ENCODE measurements at places on chromosomes 5 and 9. TPM values are rescaled to one million over a fixed set of nuclear protein-coding genes. Genes with fewer than 3 reads are reported as not detected.
A peak's percentile ranks its signal among the peaks of the same experiment; 100 is the strongest.

GRCh38 chr5:76376866-76377230, 26.2 kb upstream of the IQGAP2 start:
- DNase-seq = no peak

GRCh38 chr9:33051144-33051543, 25.3 kb downstream of the SMU1 start:
- DNase-seq = no peak

GRCh38 chr9:89065921-89066320, 74.7 kb downstream of the S1PR3 start:
- no peak for DNase-seq

DNA sequence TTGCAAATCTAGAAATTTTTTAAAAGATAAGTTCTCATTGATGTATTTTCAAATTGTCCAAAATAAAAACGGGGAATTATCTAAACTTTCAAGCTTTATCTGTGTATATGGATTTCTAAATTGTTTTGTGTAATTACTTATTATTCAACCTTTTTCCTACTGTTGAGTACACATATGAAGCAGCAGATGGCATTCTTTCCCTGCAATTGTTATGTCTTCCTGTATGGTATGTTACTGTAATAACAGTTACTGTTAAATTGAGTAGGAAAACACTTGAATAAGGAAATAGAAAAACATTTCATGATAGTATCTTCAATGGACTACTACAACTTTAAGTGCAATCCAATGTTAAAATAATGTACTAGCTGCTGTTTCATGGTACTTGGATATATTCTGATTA, 124.8 kb downstream of the RANBP17 start:
- DNase-seq = peak; percentile 35

DNA sequence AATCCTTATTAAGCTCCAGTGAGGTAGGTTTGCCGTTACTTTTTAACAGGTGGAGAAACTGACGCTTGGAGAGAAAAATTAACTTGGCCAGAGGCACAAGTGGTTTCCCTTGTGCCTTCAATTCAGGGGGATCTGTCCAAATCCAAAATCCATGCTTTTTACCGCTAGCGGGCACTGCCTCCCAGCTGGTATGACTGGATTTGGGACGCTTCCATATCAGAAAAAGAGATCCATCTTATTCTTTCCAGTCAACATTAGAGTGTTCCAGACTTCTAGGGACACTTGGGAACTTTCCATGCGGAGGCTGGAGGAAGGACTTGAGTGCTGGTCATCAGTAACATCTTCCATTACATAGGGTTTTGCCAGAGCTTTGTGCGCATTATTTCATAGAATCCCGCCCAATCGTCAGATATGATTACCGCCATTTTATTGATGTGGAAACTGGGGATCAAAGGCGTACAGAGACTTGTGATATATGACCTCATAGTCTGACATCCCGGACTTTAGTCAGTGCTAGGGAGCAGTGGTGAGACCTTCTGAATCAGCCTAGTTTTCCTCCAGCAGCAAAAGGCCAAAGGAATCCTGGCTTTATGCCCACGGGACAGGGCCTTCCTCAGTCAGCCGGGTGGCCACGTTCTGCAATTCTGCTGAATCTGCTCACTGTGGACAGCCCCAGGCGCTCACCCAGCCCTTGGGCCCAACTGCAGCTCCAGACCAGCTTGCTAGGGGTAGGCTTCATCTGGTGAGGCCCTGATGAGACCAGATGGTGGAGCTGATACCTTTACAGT, 1.1 kb upstream of the GNPDA1 start:
- peak; percentile 62 for DNase-seq

DNA sequence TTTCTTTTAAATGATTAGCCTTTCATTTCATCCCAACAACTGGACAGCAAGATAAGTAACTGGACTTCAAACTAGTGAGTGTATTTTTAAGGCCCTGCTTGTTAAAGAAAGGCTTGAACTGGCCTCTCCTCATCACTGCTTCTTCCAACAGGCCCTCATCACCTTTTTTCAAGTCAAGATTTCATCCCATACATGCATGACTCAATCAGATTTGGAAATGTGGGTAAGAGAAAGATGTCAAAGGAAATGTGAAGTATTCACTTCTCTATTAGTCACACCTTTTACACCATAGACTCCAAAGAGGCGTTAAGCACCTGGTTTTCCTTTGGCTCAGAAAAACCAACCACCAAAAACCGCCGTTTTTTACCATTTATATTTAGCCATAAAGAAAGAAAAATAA, 4.9 kb downstream of the NR4A3 start:
- peak; percentile 74 for DNase-seq

GRCh38 chr9:80550181-80550580, 978.4 kb downstream of the TLE4 start:
- no peak for DNase-seq

- no peak for DNase-seq
These were observed 241.4 kb downstream of the CSNK1G3 start for GRCh38 chr5:123753180-123753936.

DNA sequence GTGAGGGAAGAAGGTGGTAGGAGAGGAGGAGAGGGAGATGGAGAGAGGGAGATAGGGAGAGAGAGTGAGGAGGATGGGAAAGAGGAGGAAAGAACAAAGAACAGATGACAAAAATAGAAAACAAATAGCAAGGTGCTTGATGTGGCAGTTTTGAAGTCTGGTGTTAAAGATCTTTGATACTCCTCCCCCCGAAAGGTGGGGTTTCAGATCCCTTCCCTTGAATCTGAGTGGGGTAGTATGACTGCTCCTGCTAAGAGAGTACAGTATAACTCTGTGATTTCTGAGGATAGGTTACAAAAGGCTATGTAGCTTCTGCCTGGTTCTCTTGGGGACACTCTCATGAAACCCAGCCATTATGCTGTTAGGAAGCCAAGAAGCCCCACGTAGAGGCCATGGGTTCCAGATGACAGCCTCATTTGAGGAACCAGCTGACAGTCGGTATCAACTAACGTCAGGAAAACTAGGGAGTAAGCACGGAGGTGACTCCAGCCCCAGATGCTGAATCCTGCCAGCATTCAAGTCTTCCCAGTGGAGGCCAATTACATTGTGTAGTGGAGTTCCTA, 102.1 kb downstream of the FANCC start:
- DNase-seq = no peak

DNA sequence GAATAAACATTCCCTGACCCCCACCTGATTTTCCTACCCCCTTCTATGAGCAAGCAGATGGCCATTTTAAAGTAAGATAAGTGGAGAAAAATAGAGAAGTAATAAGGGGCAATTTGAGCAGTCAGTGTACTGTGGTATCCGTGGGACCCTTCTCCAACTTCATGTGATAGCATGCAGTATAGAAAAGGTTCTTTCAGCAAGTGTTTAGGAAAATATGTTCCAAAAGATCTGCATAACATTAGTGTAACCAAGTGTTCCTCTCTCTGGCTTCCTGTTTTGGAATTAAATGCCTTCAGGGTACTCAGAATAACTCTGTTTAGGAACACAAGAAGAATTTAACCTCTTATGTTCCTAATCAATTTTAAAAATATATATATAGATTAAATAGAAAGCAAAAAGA, 134.9 kb downstream of the ATG10 start:
- no peak for DNase-seq

DNA sequence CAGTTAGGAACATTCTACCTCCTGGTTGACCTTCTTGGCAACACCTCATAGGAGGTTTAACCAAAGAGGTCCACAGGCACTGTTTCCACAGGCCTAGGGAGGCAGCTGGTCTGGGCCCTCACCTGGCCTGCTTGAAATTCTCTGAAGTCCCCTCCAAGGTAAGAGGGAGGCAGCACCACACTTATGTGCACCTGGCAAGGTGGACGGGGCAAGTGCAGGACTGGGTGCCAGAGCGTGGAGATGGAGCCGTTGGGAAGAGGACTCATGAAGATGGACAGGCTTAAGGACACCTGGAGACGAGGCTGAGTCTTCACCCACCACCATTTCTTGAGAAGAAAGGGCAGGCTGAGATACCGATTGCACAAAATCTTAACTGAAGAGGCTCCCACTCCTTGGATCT, 6.6 kb upstream of the BARHL1 start:
- DNase-seq = no peak

DNA sequence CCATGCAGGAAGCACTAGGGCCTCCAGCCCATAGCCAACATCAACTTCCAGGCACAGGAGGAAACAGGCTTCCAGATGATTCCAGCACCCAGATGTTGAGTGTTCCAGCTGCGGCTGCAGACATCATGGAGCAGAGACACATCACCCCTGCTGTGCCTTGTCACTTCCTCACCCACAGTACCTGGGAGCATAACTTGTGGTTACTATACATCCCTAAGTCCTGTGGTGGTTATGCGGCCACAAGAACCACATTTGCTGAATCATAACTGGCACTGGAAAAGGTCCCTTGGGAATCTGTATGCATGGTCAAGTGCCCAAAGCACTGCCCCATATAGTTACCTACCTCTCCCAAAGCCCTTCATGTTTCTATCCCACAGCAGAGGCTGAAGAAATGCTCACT, 56.6 kb downstream of the WHRN start:
- no peak for DNase-seq

DNA sequence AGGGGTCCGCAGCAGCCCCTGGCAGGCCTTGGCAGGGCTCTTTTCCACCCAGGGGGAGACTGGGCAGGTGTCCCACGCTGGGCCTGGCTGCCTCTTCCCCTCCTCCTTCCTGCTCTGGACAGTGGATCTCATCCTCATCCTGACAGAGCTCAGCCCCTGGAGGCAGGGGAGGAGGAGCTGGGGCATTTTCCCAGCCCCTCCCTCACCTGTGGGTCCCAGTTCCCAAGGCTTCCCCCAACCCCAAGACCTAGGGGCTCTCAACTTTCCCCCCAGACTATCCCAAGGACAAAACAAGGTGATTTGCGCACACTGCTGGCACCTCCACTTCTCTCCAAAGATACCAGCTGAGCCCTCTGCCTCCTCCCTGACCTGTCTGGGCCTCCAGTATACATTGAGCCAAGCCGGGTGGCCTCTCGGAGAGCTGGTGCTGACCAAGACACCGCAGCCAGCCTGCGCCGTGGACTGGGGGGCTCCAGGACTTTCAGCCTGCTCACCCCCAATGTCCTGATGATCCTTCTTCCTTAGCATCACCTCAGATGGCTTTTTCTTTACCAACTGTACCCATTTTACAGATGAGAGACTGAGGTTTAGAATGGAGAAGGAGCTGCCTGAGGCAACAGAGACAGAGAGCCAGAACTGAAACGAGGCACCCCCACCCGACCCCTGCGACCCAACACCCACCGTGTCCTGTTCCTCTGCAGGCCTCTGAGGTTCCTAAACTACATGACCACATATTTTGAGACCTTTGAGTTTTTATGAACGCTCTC, 126.6 kb downstream of the BARX1 start:
- no peak for DNase-seq

DNA sequence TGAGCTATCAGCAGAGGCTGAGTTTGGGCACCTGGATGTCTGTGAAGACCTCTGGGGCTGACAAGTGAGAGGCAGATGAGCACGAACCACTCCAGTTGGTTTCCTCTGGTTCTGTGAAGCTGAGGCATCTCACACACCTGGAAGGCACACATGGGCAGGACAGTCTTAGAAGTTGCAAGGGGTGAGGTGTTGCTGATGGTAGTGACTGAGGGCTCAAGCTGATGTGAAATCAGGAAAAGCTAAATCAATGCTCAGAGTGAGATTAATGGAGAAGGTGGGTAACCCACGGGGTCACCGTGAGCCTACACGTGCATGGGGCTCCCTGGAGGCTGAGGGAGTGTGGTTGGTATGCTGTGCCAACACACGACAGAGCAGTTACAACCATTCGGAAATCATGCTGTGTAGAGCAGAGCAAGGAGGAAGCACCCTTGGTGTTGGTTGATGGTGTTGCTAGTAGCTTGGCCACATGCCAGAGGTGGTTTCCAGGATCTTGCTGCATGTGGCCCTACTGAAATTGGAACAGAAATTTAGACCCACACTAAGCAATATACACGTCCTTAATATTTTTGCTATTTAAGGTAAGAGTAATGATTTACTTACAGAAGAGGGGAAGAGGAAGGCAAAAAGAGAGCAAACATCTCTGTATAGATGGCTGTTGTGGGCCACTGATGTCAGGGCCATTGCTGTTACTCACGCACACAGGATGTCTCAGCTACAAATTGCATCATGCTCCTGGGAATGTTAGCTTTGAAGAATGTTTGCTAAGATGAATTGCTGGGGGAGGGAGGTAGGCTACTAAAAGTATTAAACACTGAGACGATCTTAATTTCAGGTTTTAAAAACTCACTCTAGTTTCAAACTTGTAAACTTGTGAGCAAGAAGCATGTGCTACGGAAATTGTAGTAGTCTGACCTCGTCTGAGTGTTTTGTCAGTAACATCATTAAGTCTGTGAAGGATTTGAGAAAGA, 170.5 kb downstream of the ARHGEF28 start:
- DNase-seq = peak; percentile 96

DNA sequence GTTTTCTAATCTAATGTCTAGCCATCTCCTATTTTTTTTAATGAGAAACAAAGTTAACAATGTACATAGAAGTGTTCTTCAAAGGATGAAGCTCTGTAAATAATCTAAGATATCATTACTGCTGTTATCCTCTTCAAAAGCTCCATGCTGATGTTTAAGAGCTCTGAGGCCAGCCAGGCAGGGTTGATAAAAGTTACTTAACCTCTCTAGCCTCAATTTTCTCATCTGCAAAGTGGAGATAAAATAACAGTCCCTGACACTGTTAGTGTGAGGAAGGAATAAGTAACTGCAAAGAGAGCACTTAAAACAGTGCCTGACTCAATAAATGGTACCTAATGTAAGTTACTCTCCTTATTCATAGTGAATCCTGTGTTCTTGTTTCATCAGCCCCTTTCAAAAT, 60.1 kb downstream of the LHFPL2 start:
- no peak for DNase-seq

DNA sequence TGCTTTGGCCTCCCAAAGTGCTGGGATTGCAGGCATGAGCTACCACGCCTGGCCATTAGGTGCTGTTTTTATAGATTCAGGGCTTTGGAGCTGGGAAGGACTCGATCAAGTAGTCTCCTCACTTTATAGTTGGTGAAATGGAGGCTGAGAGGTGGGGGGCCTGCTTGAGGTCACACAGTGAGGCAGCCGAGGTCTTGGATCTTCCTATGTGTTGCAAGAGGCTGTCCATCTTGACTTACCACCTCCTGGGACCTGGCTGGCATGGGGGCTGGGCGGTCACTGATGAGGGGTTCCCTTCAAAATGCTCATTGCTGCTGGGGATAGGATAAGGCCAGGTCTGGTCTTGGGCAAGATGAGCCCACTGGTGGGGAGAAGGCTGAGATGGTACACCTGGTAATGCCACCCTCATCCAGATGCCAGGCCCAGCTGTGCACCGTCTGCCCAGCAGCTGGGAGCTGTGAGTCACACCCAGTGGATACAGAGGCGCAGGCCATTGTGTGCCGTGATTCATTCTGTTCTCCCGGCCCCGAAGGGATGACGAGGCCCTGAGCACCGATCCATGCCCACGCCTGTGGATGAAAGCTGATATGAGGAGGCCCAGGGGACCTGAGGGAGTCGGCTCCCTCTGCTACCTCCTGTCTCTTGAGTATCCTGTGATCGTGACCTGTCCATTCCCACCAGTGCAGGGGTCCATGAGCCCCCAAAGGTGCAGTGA, 10.5 kb upstream of the NDST1 start:
- peak; percentile 96 for DNase-seq

- DNase-seq = no peak
These were observed 163.4 kb downstream of the ERCC6L2 start for GRCh38 chr9:96038914-96039313.

GRCh38 chr5:10366310-10367272, 13.1 kb downstream of the MARCHF6 start:
- DNase-seq = peak; percentile 81

GRCh38 chr9:97390791-97391406, 21.0 kb upstream of the TDRD7 start:
- DNase-seq = no peak

- DNase-seq = no peak
These were observed 82.4 kb downstream of the MARCHF3 start for GRCh38 chr5:126948011-126948355.

Gene GARNL3
- 5.4 TPM for total RNA-seq

Gene BNC2
- total RNA-seq = under 0.01 TPM

Gene GABRA6
- total RNA-seq = not detected

Gene RAB3C
- total RNA-seq = not detected

All from bronchial epithelial cell (primary cell).